Activated CD4-positive, alpha-beta T cell treated with anti-CD3 and anti-CD28 coated beads, Interleukin-2, amount 10 ng/mL, durations not matched to agents 7 days and 5 days (primary cell): ENCODE measurements at places on chromosomes 6 and 20.
A peak's percentile ranks its signal among the peaks of the same experiment; 100 is the strongest.

DNA sequence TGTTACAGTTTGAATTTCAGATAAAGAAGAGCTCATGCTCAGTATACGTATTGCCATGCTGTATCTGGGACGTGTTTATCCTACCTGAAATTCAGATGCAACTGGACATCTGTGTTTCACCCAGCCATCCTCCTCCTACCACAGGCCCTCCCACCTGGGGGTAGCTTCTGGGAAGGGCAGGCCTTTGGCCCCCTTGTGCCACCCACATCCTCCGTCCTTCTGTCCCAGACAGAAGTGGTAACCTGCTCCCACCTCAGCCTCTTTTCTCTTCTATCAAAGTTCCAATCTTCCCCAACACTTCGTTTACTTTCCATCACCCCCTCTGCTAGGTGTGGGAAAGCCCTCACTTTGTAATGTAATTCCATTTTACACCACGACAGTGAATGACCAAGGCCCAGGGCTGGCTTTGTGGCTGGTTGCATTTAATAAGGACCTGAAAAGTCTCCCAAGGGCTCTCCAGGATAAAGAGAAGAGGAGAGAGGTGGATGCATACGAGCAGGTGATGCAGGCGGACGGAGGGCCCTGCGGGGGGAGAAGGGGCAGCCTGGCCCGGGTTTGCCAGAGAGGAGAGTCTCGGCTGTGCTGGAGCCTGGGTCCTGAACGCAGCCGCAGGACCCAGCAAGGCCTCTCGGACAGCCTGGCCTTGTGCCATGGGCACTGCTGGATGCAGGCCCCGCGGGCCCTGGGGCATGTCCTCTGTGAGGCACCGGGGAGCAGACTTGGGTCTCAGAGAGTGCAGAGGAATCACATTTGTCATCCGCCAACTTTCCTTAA is 98.4 kb downstream of the PSMB1 start:
- DNase-seq, result no peak

GRCh38 chr6:31585491-31585890 is 586 bp upstream of the LST1 start:
- DNase-seq, result peak; percentile 65

- no peak for DNase-seq
Measured at GRCh38 chr6:104608101-104608500, 251.6 kb downstream of the HACE1 start.

DNA sequence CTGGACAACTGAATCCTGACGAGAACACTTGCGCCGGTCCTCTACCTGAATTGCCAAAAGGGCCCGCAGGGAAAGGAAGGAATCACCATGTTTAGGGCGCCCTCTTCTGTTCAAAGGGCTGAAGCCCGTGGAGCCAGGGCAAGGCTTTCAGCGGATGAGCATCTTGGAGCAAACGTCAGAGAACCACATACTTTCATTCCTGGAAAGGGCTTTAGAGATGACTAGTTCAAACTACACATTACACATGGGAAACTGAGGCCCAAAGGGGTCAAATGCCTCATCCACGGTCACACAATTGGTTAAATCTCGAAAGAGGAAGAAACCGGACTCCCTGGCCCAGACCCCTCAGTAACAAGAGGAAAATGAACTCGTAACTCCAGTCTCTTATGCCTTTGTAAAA is 11.5 kb upstream of the ZNF133 start:
- DNase-seq, result peak; percentile 77

DNA sequence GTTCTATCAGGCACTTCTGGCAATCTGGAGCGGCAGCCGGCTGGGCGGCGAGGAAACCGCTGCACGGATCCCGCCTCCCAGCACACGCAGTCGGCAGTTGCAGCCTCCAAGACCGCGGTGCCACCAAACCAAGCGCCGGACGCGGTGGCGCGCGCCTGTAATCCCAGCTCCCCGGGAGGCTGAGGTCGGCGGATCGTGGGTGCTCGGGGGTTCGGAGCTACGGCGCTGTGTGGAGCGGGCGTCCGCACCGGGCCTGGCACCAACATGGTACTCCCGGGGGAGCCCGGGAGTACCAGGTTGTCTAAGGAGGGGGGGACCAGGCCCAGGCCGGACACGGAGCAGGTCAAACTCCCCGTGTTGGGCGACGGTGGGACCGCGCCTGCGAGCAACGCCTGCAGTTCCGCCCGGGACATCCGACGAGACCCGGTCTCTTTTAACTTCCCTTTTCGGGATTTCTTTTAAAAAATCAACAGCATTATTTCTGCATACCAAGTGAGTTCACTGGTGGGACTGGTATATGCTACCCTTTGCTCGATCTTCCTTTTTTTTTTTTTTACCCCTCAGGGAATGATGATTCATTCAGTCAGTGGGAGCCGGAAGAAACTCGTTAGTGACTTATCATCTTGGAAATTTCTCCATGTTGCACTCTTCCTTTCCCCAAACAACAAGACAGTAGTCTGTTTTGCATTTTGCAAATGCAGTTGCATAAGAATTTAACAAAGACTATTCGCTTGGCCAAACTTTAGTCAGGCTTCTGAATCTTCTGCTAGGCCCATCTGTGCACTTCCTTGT is 27.6 kb downstream of the ZNF311 start:
- DNase-seq, result no peak

DNA sequence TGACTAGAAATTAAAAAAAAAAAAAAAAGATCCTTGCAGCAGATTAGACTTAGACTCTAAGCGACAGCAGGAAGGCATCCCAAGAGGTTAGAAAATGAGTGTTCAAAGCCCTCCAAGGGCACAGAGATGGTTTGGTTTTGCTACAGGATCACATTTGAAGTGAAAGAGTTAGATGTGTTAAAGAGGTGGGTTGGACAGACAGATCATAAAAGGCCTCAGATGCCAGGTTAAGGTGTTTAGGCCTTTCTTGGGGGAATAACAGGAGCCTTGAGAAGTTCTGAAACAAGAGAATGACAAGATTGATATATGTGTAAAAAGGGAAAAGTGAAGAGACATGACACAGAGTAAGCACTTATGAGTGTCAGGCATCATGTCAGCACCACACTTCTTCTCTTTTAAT is 107.5 kb downstream of the FYN start:
- DNase-seq, result no peak

DNA sequence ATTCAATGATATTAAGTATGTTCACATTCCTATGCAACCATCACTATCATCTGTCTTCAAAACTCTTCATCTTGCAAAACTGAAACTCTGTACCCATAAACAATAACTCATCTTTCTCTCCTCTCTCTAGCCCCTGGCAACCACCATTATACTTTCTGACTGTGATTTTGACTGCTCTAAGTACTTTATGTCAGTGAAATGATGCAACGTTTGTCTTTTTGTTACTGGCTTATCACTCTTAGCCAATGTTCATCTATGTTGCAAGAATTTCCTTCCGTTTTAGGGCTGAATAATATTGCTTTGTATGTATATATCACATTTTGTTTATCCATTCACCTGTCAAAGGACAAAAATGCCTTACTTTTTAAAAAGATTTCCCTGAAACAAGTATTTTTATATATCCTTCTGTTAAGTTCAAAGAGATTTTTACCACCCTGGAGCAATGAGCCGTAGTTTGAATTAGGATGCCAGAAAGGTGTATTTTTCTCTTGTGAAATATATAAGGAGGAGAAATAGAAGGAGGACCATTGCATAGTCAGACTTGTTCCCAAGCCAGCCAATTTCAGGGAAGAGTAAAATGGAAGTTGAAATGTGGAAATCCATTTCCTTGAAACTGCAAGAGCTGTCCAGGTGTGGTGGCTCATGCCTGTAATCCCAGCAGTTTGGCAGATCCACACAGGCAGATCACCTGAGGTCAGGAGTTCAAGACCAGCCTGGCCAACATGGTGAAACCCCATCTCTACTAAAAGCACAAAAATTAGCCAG is 4.0 kb upstream of the CGAS start:
- no peak for DNase-seq

DNA sequence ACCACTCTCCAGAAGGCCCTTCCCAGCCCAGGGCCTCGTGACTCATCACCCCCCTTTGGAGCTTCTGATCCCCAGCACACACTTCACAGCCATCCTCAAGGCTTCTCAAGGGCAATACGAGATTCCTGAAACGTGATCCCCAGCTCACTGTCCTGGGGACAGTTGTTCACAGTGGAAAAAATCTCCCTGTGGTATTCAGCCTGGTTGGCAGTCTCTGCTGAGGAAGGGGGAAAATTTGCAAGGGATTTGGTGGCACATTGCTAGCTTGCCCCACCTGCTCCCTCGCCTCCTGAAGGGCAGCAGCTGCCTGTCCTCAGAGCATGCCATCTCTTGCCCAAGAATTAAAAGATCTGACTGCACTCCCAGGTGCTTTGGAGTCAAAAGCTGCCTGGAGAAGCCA is 20.7 kb upstream of the PKHD1 start:
- DNase-seq, result no peak

DNA sequence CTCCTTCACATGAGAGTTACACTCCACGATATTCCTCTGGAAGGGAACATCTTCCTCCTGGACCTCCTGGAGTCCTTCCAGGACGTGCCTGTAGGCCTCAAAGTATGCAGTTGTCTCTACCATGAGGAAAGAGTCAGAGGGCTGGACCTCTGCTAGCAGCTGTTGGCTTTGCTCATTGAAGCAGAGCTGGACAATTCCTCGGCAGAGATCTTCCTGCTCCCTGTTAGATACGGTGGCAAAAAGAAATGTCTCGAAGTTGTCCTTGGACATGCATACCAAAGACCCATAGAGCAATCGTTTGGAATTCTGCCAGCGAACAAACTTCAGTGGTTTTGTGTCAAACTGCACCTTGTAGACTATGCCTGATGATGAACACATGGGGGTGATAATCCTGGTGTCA is 7.7 kb downstream of the ZNFX1 start:
- DNase-seq, result no peak

DNA sequence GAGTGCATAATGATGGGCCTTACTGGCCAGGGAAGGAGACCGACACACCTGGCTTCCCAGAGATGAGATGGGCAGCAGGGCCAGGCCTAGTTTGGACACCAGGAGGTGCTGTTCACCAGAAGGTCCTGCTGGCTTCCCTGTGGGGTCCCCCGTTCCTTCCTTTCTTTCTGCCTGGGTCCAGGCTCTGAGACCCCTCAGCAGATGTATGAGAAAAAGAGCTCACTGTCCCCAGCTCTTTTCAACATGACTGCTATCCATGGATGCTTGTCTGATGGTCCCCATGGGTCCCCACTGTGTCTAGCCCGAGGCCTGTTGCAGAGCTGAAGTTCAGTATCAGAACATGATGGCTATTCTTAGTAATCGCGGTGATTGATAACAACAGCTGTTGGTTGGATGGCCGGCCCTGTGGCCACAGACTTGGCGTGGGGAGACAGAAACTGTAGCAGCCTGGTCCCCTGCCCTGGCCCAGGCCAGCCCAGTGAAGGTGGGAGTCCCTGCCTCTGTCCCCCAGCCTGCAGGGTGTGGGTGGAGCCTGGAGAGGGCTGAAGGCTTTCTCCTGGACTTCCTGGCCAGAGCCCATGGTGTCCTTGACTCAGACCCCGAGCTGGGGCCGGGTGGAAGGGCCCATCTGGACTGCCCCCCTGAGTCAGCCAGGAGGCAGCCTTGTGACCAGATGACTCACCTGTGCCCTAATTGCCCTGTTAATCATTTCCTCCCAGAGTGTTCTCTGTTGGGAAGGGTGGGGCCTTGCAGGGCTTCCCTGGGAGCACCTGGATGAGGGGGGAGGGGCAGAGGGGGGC is 9.9 kb upstream of the BAK1 start:
- DNase-seq, result peak; percentile 49

- DNase-seq, result no peak
Measured at GRCh38 chr20:49479785-49480184, 2.7 kb downstream of the KCNB1 start.

- no peak for DNase-seq
Measured at GRCh38 chr6:137772541-137773250, 94.4 kb upstream of the TNFAIP3 start.

GRCh38 chr20:18665135-18665534 is 77.3 kb downstream of the DTD1 start:
- DNase-seq, result no peak
